ENCODE measurements at places on chromosomes 3 and 15.

GRCh38 chr3:107543666-107544065, 20.9 kb downstream of the BBX start:
- DNase-seq = no peak

- no peak for DNase-seq
These were observed 25.2 kb downstream of the TMEM43 start for GRCh38 chr3:14150078-14150477.

- DNase-seq = no peak
These were observed 22.0 kb downstream of the RBP1 start for GRCh38 chr3:139517321-139518065.

- DNase-seq = no peak
These were observed 1.0 kb downstream of the C15orf61 start for GRCh38 chr15:67521783-67522568.

GRCh38 chr15:50751394-50751793, 14.1 kb downstream of the SPPL2A start:
- no peak for DNase-seq

DNA sequence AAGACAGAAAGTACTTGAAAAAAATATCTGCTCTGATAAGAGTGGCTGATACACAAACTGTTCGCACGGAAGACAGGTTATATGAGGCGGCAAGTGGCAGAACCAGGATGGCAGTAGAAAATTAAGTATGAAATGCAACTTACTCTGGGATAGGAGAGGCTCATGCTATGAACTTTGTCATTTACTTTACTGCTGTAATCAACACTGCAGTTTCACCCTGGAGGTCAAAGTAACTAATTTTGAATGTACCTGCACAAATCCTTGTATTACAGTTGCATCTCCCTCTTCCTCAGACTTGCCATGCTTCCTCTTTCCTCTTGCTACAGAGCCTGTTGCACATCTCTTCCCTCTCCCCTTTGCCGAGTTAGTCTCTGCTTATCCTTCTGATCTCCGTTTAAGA, 38.8 kb downstream of the HACL1 start:
- no peak for DNase-seq

- DNase-seq = no peak
These were observed at the start of gene SLC24A5 for GRCh38 chr15:48120745-48121144. Gene SLC24A5 (plus strand): TSS chr15:48120990. CDS start chr15:48121045, 55 bp downstream.

DNA sequence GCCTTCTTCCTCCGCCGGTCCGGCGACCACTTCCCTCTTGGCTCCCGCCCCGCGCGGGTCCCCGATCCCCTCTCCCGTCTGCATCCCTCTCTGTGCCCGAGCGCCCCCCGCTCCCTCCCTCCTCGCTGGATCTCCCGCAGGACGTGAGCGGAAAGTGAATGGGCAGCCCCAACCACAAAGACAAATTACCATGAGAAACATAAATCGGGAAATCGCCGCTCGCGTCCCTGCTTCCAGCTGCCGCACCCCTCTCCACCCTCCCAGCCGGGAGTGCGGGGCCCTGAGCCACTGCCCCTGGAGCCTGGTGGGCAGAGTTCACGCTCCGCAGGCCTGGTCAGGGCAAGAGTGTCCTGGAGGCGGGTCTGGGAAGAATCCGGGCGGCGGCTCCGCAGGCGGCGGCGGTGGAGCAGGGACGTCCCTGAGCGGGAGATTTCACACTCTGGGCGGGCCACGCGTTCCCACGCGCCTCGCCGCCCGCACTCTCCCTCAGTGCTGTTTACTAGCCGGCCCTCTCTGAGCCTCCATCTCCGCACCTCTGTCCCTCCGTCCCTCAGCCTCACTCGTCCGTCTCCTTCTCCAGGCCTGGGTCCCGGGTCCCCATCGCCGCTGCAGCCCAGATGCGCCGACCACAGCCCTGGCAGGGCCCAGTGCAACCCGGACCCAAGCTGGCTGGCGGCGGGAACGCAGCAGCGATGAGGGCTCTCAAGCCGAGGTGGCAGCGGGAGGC, 835 bp downstream of the SEMA5B start:
- DNase-seq = no peak

GRCh38 chr15:101251830-101252820, at the start of gene CHSY1:
Gene CHSY1 (minus strand): TSS chr15:101252048. CDS start chr15:101251456, 592 bp downstream.
- DNase-seq = peak; percentile 80

DNA sequence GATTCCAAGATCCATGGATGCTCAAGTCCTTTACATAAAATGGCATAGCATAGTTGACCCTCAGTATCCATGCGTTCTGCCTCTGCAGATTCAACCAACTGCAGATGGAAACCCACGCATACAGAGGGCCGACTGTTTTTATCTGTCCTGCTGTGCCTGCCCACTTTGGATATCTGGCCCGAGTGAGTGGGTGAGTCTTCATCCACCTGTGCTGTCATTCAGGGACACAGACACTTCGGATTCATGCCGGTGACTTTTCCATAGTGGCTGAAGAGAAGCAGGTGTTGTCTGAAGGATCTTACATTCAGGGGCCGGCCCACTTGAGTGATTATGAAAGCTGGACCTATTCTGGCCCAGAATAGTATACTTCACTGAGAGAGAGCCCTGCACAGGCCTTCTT, 85.1 kb downstream of the RYR3 start:
- DNase-seq = no peak

GRCh38 chr3:22117751-22118346, 366.8 kb upstream of the ZNF385D start:
- DNase-seq = no peak

DNA sequence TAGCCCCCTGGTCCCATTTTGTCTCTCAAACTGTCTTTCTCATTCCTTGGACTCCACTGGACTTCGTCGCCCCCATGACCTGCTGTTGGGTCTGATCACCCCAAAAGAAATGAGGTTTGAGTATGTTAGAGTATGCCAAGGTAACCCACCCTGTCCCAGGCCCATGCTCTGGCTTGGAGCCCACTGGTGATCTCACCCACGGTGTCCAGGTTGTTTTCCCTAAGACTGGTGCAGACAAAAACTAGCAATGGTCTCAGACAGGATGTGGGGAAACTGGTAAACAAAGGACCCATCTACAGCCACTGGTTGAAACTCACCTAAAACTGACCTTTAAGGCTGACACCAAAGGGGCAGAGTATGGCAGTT, 38.9 kb downstream of the EFCAB12 start:
- DNase-seq = no peak

DNA sequence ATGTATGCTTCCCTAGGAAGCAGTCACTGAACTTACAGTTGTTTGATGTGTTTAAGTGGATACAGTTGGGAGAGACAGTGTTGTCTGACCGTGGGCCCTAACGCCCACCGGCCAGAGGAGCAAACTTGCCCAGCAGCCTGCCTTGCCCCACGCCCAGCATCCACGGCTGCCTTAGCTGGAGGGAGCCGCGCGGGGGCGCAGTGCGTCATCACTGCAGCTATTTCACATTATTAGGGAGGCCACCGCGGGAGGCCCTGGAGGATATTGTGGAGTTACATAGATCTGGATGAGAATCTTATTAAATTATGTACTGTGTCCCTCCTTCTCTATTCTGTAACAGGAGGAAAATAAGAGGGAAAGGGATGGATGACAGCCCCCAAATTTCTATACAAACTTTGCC, 267.2 kb downstream of the GABRG3 start:
- DNase-seq = no peak

DNA sequence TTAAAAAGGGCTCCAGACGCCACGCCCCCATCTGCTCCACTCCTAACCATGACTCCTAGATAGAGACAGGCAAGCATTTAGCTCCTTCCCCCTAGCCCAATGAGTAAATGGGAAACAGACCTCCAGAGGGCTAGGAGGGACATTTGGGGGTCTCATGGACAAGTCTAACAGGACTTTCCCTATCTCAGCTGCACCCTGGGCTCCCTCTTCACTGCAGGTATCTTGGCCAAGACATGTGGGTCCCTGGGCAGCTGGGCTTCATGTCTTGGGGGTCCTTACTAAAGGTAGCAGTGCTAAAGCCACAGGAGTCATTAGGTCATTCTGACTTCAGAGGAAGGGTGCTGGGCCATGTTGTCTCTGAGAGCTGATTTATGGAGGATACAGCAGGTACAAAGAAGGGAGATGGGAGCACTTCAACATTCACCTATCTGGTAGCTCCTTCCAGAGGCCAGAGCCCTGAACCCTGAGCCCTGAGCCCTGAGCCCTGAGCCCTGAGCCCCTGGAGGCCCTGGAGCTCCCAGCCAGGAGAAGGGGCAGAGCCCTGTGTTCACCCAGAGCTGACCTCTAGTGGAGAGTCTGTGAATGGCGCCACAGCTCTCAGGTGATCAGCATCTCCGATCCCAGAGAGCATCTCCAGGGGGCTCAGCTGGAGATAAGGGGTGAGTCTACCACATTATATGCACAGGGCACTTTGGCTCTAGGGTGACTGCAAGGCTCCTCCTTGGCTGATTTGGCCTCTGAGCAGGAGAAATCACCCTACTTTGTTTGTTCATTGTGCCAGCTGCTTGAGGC, 40.1 kb upstream of the EPHB1 start:
- DNase-seq = no peak

- no peak for DNase-seq
These were observed 21.4 kb upstream of the ABHD17C start for GRCh38 chr15:80673561-80674244.

- DNase-seq = no peak
These were observed 629.1 kb downstream of the MECOM start for GRCh38 chr3:169034401-169034800.

DNA sequence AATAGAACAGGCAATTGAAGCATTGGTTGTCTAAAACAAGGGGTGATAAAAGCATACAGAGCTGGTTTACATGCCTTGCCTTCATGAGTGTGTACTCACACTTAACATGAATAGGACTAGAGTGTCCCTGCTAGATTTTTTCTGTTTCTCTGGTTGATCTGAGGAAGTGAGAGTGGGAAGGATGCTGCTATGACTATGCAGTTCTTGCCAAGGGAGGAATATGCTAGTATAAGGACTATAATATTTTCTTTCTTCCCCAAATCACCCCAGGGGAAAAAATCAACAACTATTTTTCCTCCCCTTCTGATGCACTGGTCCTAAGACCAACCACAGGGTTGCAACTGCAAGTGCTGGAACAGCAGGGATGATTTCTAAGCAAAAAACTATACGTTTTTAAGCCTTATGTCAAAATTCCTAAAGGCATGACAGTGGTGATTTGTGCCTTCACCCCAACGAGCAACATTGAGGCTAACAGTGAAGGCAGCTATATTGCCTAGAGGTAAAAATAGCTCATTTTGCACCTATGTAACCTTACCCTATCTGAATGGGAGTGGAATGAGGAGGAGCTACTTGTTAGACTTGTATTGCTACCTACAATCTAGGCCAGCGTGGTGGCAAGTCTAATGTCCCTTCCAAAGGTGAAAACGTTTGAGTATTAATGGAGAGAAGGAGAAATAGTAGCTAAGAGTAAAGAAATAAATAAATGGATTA, 33.5 kb upstream of the USP8 start:
- DNase-seq = no peak

DNA sequence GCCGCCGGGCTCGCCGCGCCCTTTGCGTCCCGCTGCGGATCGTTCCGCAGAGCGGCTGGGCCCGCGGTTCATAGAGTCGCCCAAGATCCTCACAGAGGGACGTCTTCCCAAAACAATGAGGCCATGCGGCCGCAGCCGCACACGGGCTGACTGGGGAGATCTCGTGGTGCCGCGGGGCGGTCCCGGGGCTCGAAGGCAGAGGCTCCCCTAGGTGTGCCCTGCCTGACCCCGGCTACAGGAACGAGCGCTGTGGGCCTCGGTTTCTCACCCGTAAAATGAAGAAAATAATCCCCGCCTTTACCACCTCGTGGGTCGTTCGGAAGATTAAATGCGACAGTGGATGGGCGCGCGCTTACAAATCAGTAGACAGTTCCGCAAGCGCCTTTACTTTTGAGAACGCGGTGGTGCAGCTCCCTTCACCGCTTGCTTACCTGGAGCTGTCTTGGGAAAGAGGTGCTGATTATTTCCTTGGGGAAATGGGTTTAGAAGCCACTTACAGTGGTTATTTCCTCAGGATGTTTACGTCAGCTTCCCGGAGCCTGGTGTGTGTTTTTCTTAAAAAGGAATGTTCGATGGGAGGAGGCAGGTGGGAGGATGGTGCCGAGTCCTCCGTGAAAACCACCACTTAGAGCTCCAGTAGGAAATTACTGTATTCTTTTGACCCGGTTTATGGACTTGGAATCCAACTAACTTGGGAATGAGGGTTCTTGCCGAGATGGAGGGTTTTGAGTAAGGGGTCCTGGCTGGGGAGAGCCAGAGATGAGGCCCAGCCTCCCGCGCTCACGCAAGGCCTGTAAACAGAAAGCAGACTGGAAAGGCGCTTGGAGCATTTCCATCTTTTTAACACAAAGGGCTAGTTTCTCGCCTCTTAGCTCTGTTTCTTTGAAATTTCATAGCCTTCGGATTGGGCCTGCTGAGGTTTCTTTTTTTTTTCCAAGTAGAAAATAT, 1.9 kb upstream of the MEX3B start:
- DNase-seq = no peak

DNA sequence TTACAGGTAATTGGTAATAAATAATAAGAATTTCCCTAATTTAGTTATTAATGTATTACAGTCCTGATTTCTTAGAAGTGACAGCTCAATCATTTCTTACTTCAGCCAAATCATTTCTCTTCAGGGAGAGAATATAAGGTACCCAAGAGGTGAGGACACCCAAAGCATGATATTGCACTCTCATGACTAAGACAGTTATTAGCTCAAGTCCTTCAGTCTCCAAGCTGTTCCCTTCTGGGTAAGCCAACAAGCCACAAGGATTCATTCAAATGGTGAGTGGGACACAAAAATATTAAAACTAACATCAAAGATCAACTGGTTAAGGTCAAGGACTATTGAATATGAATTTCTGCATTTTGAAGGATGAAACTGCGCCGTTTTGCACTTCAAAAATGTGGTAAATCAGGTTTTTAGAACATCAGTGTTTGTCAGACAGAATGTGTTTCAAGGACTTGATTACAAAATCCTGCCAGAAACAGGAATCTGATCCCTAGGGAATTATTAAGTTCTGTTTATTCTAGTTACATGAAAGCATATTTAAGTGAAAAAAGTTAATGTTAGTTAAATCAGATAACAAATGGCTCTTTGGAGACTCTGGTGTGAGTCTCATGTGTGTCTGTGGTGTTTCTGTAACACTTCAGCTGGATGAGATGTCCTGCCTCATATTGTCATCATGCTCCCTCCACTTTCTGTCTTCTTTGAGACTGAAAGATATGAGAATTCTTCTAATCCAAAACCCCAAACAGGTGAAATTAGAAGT, 101.7 kb upstream of the COL8A1 start:
- DNase-seq = no peak

DNA sequence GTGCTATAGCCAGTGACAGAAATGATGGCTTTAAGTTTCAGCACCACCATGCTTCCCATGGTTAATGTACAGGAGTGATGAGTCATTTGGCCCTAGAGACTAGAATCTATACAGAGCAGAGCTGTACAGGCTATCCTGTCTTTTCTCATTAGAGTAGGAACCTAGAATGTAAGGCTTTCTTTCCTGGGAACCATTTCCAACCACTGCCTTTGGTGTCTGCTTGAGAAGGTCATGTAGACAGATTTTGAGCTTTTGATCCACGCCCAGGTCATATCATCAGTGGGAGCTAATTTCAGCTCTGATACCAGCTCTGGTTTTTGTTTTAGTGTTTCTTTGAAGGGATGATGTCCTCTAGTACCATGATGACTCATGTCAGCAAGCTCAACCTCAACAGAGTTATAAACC, 543.1 kb downstream of the NTRK3 start:
- DNase-seq = no peak

Data from activated CD8-positive, alpha-beta memory T cell treated with anti-CD3 and anti-CD28 coated beads for 1 hour (primary cell).